ENCODE measurements at places on chromosomes 1 and 21. TPM values are rescaled to one million over a fixed set of nuclear protein-coding genes. Genes with fewer than 3 reads are reported as not detected.

The GPR89A gene
- total RNA-seq: 25.4 TPM

The GNPAT gene
- total RNA-seq: 28.5 TPM

The SUCO gene
- 62.4 TPM for total RNA-seq

The CELA3A gene
- total RNA-seq: not detected

The ADCY10 gene
- total RNA-seq: 0.13 TPM

The SHISAL2A gene
- total RNA-seq: 1.1 TPM

The BMP8A gene
- 0.23 TPM for total RNA-seq

The TAS1R2 gene
- not detected for total RNA-seq

The OLFML3 gene
- 43.5 TPM for total RNA-seq

The PCAT6 gene
- 2.6 TPM for total RNA-seq

The RASSF5 gene
- 35.5 TPM for total RNA-seq

The OPRD1 gene
- not detected for total RNA-seq

The DNAI4 gene
- total RNA-seq: 17.2 TPM

The TMPRSS3 gene
- 1.7 TPM for total RNA-seq

The CYP4X1 gene
- 6.0 TPM for total RNA-seq

The UBL4B gene
- not detected for total RNA-seq

The IKBKE gene
- 12.5 TPM for total RNA-seq

The NBPF3 gene
- 21.5 TPM for total RNA-seq

The LPAR3 gene
- 20.8 TPM for total RNA-seq

The DNAH14 gene
- 27.5 TPM for total RNA-seq

The CA6 gene
- total RNA-seq: not detected

The SV2A gene
- 5.5 TPM for total RNA-seq

The PRAMEF10 gene
- not detected for total RNA-seq

The AMY2A gene
- total RNA-seq: not detected

The SLC5A3 gene
- total RNA-seq: 17.4 TPM

The EPHB2 gene
- total RNA-seq: 14.6 TPM

The PLA2G2F gene
- total RNA-seq: 19.2 TPM

The ACTL8 gene
- total RNA-seq: not detected

The NFIA gene
- 132 TPM for total RNA-seq

The STK40 gene
- 34.2 TPM for total RNA-seq

The HEYL gene
- 8.2 TPM for total RNA-seq

The CCDC18 gene
- total RNA-seq: 3.8 TPM

The PGLYRP4 gene
- 0.60 TPM for total RNA-seq

The PAPPA2 gene
- 0.36 TPM for total RNA-seq

The KRTAP8-1 gene
- total RNA-seq: not detected

The CR1 gene
- total RNA-seq: 3.1 TPM

The TP53BP2 gene
- 34.6 TPM for total RNA-seq

The SYPL2 gene
- total RNA-seq: 2.0 TPM

The GGPS1 gene
- total RNA-seq: 40.7 TPM

The OR2L3 gene
- not detected for total RNA-seq

The KRTAP21-2 gene
- total RNA-seq: not detected

The LCE1D gene
- total RNA-seq: not detected

The PIK3C2B gene
- total RNA-seq: 146 TPM

The CYP4B1 gene
- total RNA-seq: 358 TPM

The TLR5 gene
- total RNA-seq: 24.7 TPM

The HOOK1 gene
- 15.9 TPM for total RNA-seq

The SPRR1B gene
- 0.91 TPM for total RNA-seq

The KRTAP11-1 gene
- total RNA-seq: not detected

The SLC5A9 gene
- 0.31 TPM for total RNA-seq

The HFM1 gene
- 4.4 TPM for total RNA-seq

The FCRL1 gene
- total RNA-seq: 0.21 TPM

The CDC14A gene
- total RNA-seq: 14.3 TPM

The HMGCS2 gene
- 305 TPM for total RNA-seq

Data from ureter (tissue), 1 donor.